ENCODE measurements at places on chromosomes 2 and 18.

- DNase-seq = no peak
These were observed 31.1 kb downstream of the DSG4 start for GRCh38 chr18:31407649-31408048.

DNA sequence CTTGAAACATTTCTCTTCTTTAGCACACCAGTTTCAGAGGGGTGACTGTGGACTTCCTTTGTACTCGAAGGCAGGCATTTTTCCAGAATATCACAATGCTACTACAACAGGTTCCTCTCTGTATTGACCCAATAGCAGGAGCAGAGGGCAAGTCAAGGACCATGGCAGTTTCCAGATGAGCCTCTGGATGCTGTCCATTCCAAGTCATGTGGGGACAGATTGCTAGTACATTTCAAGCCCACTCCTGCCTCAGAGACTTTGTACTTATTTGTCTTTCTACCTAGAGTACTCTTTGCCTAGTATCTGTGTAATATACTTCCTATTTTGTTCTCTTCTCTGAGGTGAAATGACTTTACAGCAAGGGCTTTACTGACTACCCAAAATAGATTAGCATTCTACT lies 373.9 kb downstream of the PIK3C3 start:
- DNase-seq = no peak

- DNase-seq = peak; percentile 71
These were observed 479.3 kb downstream of the IRS1 start for GRCh38 chr2:226320076-226320948.

GRCh38 chr2:138640921-138641676 lies 139.1 kb downstream of the NXPH2 start:
- no peak for DNase-seq

DNA sequence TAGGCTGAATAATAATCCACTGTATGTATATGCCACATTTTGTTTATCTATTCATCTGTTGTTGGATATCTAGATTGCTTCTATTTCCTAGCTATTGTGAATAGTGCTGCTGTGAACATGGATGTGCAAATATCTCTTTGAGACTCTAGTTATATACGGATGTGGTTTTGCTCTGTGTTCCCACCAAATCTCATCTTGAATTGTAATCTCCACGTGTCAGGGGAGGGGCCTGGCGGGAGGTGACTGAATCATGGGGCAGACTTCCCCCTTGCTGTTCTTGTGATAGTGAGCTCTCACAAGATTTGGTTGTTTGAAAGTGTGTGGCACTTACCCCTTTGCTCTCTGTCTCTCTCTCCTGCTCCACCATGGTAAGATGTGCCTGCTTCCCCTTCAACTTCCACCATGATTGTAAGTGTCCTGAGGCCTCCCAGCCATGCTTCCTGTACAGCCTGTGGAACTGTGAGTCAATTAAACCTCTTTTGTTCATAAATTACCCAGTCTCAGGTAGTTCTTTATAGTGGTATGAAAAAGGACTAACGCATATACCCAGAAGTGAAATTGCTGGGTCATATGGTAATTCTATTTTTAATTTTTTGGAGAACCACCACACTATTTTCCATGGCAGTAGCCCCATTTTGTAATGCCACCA lies 86.1 kb upstream of the UPP2 start:
- no peak for DNase-seq

- DNase-seq = no peak
These were observed 72.6 kb upstream of the ZNF532 start for GRCh38 chr18:58792086-58792485.

- peak; percentile 61 for DNase-seq
These were observed 45.1 kb downstream of the HS6ST1 start for GRCh38 chr2:128273469-128274081.

DNA sequence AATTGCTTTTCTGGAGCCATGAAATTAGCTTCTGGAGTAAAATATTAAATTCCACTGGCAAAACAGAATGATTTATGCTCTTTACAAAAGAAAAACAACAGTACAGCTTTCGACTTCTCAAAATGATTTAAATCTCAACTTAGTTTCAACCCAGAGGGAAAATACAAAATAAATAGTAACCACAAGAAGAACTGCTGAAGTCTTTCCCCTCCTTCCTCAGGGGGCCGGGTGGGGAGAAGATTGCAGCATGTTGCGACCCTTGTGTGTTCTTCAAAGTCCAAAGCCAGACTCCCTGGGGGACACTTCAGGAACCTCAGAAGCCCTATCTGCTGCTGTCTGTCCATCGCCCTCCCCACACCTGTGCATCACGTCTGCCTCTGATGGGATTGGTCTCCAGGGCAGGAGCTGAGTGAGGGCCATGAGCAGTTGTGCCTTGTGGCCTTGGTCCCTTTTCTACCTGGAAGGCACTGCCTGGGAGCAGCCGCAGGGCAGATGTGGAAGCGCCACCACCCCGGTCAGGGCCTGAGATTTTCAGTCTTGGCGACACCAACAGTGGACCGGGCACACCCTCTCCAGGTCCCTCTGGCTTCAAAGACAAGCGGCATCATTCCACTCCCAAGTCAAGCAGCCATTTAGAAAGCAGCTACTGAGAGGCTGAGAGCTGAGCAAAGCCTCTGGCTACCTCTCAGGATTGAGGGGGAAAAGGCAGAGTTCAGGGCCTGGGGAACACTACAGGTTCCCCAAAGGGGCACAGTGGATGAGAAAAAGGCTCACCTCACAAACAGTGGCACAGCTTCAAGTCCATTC lies 210.1 kb upstream of the RAB6C start:
- DNase-seq = no peak

DNA sequence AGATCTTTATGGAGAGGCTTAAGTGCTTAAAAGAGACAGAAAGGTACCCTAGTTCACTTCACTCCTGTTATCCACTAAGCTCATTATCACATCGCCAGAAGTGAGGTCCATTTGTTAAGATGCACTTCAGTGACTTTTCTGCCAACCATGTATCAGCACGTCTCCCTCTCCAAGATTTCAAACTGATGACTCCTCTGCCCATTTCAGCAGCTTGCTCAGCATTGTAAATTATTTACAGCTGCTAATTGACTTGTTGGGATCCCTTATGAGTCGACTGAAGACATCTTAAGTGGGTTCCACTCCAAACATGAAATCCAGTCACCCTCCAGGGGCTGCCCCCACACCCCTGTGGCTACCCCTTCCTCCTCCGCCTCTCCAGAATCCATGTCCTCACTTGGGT lies 37.3 kb downstream of the DIPK1C start:
- no peak for DNase-seq

DNA sequence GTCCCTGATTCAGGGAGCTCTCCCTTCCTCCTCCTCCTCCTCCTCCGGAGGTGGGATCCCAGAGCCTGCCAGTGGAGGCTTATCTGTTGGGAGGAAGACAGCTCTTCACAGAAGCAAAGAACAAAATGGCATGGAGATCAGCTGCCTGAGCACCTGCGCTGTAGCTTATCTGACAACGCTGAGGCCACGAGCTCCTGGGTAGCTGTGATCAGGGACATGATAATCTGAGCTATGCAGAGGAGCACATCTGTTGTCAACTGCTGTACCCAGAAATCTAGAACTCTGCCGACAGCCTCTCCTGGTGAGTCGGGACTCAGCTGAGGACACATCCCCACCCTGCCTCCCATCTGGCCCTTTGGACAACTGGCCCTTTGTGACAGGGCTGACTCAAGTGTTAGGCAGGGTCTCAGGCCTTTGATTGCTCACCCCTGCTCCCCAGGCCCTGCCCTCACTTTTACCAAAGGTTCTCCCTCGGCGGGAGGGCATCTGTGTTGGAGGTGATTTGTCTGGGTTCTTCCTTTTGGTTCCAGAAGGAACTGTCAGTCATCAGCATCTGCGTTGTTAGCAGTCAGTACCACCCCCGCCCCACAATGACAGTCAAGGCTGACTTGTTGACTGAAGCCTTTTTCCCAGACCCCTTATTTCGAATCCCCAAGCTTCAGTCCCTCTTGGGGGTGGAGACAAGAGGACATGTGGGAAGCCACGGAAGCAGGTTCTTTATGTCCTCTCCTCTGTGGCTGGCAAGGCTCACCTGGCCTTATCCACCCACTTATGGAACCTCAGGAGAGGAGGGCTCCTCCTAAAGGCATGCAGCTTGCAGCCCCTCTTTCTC lies 5.9 kb upstream of the CNNM3 start:
- DNase-seq = no peak

- DNase-seq = no peak
These were observed 97.2 kb downstream of the PLEKHM3 start for GRCh38 chr2:207928079-207928478.

GRCh38 chr2:127128445-127128904 lies 21.5 kb upstream of the BIN1 start:
- peak; percentile 85 for DNase-seq

GRCh38 chr2:165440367-165440766 lies 29.1 kb upstream of the CSRNP3 start:
- DNase-seq = no peak

DNA sequence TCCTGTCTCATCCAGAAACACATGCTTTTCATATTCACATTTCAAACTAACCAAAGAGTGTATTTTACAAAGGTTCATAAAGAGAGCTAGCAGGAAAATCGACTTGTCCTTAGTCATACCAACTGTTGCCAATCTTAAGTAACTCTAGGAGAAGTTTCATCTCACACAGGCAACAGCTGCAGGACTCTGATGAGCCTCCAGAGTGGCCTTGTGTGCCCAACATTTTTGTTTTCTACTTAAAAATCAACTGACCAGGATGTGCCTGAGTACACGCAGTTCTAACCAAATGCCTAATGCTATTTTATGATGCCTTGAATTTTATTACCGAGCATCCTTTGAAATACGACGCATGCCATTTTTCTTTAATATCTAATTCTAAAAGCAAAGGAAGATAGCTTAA lies 595.9 kb upstream of the LRRTM4 start:
- no peak for DNase-seq

GRCh38 chr2:164877169-164877568 lies 35.5 kb upstream of the COBLL1 start:
- DNase-seq = no peak

DNA sequence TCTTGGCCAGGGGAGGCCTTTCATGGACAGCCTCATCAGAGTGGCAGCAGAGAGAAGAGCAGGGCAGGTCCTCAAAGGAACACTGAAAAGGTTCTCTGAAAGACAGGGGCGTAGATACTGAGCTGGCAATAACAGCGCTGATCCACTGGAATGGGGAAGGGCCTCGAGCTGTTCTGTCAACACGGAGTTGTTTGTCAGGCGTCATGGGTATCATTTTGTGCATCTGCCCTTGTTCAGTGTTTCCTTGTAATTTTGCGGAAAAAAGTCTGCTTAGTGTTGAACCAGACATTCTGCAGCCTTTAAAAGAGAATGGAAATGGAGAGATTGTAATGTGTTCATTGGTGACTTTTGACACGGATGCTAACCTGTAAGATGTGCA lies 21.5 kb downstream of the AGAP1 start:
- DNase-seq = no peak

- DNase-seq = no peak
These were observed 72.8 kb upstream of the TGFA start for GRCh38 chr2:70626254-70626990.

DNA sequence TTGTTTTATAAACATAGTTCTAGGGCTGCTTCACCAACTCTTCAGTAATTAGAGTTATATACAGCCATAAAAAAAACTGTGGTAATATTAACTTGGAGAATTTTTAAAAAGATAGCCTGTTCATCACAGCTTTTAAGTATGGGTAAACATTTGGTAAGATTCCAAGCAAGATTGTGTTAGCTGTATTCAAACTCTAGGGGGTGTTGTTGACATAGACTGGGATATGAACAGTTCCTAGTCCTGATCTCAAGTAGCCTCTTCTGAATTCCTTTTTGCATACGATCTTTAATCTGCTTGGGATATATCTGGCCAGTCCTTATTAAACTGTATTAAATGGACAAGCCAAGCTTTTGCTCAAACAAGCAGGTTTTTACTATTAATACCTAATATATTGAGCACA lies 13.4 kb downstream of the NOP58 start:
- DNase-seq = no peak

GRCh38 chr2:65292461-65293011 lies 64.9 kb downstream of the ACTR2 start:
- no peak for DNase-seq

DNA sequence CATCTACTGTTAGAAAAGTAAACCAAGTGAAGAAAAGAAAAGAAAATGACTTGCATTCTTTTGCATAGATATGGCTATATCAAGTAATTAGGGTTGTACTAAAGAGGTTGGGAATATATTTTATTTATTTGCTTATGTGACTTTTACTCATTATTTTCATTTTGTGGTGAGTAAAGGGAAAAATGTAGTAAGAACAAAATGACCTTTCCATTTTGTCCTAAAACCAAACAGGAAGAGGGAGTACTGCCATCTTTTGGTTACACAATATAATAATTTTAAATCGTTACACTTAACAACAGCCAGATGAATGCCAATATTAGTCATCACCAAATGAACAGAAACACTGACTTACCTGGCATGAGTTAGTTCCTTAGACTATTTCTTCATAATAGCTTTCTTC lies 47.3 kb upstream of the NDUFV2 start:
- DNase-seq = no peak

GRCh38 chr2:174138161-174138560 lies 110.2 kb downstream of the OLA1 start:
- DNase-seq = no peak

DNA sequence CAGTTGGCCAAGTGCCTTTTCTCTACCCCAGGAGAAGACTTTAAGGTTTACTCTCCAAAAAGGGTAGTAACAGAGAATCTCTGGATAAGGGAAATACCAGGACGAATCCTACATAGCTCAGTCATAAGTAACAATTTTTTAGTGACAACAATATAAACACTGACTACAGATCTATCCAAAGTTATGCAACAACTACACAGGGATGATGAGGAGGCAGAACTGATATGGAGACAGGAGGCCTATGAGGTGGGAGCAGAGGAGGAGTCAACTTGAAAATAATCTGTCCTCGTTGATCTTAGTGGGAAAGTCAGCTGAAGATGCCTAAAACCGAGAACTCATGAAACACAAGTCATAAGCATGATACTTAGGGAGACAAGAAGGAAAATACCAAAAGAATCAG lies 40.2 kb downstream of the SLC35F5 start:
- DNase-seq = no peak

GRCh38 chr2:172288603-172289002 lies 138.8 kb upstream of the ITGA6 start:
- no peak for DNase-seq

- DNase-seq = no peak
These were observed 172.9 kb downstream of the LRP1B start for GRCh38 chr2:141957827-141958450.

DNA sequence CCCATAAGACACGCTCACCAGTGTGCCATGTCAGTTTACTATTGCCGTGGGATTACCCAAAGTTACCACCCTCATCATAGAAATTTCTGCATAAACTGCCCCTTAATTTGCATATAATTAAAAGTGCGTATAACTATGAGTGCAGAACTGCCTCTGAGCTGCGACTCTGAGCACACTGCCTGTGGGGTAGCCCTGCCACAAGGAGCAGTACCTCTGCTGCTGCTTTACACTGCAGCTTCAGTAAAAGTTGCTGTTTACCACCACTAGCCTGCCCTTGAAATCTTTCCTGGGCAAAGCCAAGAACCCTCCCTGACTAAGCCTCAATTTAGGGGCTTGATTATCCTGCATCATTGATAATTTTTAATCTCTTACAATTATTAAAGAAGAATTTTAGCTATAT lies 213.9 kb upstream of the MAP2 start:
- DNase-seq = no peak

- DNase-seq = no peak
These were observed 238.5 kb downstream of the WDR7 start for GRCh38 chr18:56889621-56890020.

GRCh38 chr2:144912206-144912605 lies 392.3 kb upstream of the ZEB2 start:
- no peak for DNase-seq

- DNase-seq = peak; percentile 52
These were observed 39.1 kb upstream of the DNMT3A start for GRCh38 chr2:25380586-25381375.

GRCh38 chr18:853471-853870 lies 41.4 kb upstream of the YES1 start:
- DNase-seq = no peak

GRCh38 chr2:202208526-202208925 lies 29.9 kb downstream of the SUMO1 start:
- DNase-seq = no peak

Data from upper lobe of right lung (tissue), 1 donor.